Urothelium cell line (cell line): ENCODE measurements at places on chromosomes 16 and 17.

GRCh38 chr17:57538736-57539456 lies 206.2 kb downstream of the CCDC182 start:
- DNase-seq: no peak

DNA sequence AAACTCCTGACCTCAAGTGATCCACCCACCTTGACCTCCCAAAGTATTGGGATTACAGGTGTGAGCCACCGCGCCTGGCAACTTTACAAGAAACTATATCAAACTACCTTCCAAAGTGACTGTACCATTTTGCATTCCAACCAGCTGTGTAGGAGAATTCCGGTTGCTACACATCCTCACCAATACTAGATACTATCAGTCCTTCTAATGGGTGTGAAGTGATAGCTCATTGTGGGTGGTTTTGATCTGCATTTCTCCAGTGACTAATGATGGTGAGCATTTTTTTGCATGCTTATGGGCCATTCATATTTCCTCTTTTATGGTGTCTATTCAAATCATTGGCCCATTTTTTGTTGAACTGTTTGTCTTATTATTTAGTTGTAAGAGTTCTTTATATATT lies 37.7 kb downstream of the SCNN1B start:
- no peak for DNase-seq

- DNase-seq: peak; percentile 68
Measured at GRCh38 chr17:75457047-75457654, 716 bp downstream of the TMEM94 start.

DNA sequence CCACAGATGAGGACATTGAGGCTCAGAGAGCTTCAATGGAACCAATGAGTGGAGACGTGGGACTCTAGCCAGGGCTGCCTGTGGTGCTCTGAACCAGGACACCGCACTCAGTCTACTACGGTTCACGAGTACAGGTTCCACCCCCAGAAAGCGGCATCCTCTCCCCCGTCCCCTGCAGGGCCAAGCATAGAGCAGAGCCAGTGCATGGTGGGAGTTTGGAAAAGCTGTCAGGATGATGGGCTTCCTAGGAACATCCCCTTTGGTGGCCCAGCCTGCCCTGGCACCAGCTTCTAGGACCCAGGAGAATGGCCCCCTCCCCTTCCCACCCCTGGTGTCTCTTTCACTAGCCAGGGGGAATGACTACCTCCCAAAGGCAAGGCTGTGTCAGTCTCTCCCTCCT lies 8.4 kb downstream of the ZNF319 start:
- DNase-seq: no peak

- no peak for DNase-seq
Measured at GRCh38 chr16:58670177-58670576, 14.4 kb downstream of the SLC38A7 start.

GRCh38 chr17:3879591-3880417 lies 13.0 kb downstream of the CAMKK1 start:
- no peak for DNase-seq

GRCh38 chr17:2400474-2400866 lies 390 bp downstream of the MNT start:
- DNase-seq: no peak

DNA sequence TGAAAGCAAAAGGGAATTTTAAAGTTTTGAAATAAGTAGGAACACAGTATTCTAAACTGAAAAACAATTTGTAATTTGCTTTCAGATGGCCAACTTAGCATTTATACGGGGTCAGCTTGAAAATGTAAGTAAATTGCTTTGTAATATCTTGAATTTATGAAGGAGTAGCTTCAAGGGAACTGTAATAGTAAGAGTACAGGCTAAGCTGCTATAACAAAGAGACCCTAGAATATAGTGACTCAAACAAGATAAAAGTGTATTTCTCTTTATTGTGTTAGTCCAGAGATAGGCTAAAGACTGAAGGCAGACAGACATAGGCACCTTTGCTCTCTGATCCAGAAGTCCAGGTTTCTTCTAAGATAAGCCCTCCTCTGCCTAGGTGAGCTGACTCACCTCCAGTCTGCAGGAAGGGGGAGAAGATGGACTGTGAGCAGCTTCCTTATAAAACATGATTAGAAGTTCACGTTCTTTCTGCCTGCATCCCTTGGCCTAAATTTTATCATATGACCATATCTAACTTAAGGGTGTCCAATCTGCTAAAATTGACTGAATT lies 3.2 kb downstream of the TTC19 start:
- DNase-seq: no peak

DNA sequence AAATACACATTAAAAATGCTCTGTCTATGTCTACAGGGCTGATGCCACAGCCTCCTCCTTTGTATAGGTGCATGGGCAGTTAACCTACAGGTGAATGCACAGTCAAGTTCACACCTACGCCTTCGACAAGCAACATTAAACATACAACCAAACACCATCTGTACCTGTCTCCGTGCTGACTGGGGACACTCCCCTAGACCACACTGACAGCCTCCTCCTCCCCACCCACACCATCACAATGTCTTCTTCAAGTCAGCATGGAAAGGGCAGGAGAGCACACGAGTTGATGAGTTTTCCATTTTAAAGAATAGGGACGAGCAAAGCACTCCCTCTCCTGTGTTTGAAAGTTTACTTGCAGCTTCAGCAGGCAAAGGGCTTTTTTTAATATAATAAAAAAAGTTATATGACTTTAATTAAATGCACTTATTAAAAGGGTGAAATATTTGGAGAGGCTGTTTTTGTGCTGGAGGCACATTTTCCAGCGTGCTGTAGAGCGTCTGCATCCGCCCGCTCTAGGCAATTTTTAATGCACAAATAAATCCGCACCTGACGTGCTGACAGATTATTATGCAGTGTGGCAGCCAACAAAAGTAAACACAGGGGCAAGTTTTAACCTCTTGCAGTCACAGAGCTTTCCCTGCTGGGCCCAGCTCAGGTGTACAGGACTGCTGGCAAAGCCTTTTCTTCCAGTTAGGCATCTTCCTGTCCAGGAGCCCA lies 367.9 kb downstream of the SOX9 start:
- DNase-seq: no peak

- DNase-seq: no peak
Measured at GRCh38 chr16:49594685-49595498, 221.3 kb downstream of the C16orf78 start.

GRCh38 chr16:85750827-85751697 lies at the start of gene C16orf74:
C16orf74 (minus strand) TSS chr16:85751096; CDS start chr16:85735217, 15,879 bp downstream.
- DNase-seq: peak; percentile 88

DNA sequence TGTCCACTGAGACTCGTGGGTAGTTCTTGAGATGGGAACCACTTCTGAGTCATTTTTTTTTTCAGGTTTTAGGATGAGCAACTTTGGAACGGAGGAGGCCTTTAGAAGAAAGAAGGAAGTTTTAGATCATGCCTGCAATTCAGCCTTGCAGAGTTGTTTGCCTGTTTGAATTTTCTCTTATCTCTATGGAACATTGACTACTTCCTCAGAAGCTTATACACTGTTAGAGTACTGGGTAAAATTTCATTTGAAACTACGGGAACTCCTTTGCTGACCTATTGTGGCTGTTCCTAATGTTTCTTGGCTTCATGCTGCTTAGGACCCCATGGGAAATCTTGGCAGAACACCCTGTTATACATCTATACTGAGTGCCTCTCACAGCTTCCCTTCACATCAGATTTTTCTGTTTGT lies 70.8 kb downstream of the MAP2K6 start:
- no peak for DNase-seq

DNA sequence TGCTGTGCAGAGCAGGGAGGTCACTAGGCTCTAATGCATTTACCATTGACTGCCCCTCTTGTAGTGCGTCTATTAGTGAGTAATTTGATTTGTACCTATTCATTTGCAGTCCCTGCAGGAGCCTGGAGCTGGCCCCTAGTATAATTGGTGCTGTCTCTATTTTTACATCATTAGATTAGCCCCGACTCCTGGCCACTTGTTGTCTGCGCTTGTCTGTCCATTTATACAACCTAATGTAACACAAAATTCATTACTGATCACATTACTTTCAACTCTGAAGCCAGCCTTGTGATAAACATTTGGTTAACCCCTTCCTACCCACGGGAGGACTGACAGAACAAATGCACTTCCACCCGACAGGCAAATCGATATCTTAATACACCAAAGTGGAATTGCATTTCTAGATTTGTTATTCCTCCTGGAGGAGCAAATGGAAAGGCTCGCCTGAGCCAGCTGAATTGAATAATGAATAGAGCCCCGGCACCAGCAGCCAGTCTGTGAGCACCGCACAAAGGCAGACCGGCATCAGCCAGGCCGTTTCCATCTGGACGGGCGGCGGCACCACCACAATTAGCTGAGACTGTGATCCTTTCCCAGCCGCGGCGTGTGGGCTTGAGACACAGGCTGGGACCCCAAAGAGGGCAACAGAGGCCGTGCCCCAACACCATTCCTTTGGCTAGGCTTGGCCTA lies 18.7 kb upstream of the TBX2 start:
- DNase-seq: no peak

- DNase-seq: no peak
Measured at GRCh38 chr17:78794399-78794798, 12.3 kb upstream of the CYTH1 start.

DNA sequence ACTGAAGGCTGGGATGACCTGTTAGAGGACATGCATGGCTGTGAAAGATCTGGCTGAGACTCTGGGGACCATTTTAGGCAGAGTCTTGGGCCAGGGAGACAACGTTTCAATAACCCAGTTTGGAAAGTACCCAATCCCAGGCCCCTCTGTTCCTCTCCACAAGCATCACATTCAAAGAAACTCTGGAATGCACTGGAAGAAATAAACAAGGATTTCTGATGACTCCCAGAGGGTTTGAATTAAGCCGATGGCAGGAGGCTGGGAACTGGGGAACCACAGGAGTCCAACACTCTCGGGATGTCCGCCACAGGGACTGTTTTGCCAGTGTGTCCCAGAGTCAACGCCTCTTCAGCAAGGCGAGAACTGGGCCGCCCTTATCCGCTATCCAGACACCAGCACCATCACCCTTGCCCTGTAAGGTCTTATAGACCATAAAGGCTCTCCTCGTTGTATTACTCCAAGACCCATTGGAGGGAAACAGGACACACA lies 3.3 kb downstream of the PMP22 start:
- DNase-seq: no peak

DNA sequence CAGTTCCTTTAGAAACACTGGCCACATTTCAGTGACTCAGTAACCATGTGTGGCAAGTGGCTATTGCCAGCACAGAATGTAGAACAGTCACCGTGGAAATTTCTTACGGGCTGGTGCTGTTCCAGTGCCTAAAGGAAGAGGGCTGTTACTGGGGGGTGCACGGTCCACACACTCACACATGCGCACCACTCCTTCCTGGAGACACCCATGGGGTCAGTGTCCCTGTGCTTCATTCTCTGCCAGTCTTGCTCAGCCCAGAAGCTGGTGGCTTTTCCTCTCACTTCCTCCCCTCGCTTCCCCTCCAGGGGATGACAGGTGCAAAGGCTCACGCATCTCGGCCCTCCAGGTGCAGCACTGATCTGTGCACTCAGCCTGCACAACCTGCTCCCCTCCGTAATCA lies 115.6 kb downstream of the CCDC182 start:
- DNase-seq: no peak

GRCh38 chr17:79699386-79700036 lies 31.2 kb upstream of the ENPP7 start:
- DNase-seq: no peak

GRCh38 chr16:87542531-87543102 lies 49.8 kb upstream of the ZCCHC14 start:
- DNase-seq: no peak
